ENCODE measurements at places on chromosomes 4 and X.

DNA sequence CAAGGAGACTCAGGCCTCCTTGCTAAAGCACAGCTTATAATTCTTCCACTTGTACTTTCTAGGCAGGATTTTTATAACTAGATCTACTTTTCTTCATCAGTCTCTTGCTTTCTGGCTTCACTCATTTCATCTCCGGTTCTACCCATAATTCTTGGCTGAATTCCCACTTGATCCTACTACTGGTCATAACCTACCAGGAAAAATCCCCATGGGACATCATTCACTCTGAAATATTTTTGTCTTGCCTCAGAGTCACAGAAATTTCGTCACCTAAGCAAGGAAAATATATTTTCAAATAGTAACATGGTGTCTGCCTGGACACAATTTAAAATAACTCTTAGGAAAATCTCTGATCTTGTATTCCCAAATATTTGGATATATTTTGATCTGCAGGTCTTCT is 122.3 kb downstream of the TEX13A start:
- no peak for DNase-seq

DNA sequence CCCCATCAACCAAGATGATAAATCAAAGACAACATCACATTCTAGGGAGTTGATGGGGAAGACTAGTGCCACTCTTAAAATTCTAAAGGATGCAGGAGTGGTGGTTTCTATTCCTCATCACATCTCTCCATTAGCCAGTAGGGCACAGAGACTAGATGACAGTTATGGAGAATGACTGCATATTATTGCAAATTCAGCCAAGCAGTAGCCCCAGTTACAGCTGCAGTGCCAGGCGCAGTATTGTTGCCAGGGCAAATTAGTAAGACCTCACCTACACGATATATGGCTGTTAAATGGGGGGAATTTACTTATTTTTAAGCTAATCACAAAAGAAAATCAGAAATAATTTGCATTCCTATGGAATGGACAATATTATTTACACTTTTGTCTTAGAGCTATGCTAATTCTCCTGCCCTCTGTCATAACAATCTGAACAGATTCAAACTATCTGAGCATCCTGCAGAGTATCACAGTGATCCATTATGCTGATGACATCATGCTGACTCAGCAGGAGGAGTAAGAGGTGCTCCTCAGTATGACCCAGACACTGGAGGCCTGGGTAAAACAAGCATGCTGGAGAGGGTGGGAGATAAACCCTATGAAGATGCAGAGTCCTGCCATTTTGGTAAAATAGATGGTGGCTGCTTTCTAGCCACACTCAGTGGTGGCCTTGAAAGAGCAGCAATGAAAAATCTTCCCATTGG is 24.7 kb downstream of the ETNPPL start:
- DNase-seq, result no peak

- DNase-seq, result no peak
Observed at GRCh38 chr4:127441571-127441970, 191.2 kb upstream of the INTU start.

DNA sequence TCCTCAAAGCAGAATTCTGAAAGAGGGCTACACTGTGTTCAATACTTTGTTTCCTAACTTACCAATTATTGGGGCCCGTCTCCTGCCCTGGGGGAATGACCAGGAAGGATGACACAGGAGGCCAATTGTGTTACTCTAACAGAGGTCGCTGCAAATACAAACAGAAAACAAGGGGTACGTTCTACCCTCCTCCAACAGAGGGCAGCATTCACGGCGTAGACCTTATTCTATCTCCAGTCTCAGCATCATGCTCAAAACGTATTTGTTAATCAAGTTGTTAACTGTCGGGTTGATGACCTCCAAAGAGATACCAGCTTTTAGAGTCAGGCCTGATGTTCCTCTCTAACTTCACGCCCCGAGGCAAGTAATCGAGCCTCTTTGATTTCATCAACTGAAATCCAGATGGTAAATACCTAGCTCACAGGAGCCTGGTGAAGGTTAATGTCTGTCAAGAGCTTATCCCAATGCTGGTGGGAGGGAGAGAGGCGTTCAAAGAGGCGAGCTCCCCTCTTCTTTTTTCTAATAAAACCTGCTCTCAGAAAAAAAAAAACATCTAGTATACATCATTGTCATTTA is 181.0 kb upstream of the KCNIP4 start:
- DNase-seq, result no peak

DNA sequence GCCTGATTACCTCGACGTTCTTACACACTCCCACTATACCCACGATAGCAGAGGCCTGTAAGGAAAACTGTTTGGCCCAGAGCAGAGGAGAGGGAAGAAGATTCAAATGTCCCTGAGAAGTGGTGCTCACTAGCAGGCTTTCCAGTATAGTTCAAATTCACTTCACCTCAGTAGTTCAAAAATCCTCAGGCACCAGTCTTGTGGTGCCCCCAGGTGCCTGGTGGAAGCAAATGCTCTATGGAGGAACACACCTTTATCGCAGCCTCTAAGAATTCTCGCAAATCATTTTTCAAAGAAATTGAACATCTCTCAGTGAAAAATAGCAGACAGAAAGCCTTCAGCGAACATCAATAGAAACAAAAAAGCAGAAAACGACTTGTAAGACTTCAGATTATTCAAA is 12.2 kb upstream of the MTMR1 start:
- no peak for DNase-seq

DNA sequence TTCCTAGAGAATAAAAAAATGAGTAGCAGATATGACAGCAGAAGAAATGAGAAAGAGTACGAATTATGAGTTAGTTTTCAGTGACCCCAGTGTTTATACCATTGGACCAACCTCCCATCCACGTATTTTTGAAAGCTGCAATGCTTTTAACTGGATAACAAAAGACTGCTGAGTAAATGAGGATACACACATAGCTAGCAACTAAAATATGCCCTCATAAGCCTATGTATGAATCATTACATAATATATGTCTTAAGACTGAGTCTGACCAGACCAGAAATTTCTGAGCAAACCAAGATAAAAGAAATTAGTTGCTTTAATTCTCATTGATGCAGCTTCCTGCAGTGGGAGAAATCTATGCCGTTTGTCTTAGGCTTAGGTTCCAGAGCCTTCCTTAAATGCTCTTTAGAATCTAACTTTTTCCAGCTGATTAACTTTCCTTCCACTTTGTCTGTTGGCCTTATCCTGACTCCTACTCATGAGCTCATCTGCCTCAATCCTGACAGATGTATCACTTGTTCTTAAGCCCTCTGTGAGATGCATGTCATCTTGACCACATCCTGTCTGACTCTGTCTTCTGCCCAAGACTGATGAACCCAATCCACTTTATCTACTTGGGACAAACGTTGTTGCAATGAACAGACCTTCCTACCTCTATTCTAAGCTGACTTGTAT is 301.4 kb upstream of the AADAT start:
- no peak for DNase-seq

GRCh38 chr4:85756938-85757337 is 282.0 kb downstream of the ARHGAP24 start:
- DNase-seq, result no peak

DNA sequence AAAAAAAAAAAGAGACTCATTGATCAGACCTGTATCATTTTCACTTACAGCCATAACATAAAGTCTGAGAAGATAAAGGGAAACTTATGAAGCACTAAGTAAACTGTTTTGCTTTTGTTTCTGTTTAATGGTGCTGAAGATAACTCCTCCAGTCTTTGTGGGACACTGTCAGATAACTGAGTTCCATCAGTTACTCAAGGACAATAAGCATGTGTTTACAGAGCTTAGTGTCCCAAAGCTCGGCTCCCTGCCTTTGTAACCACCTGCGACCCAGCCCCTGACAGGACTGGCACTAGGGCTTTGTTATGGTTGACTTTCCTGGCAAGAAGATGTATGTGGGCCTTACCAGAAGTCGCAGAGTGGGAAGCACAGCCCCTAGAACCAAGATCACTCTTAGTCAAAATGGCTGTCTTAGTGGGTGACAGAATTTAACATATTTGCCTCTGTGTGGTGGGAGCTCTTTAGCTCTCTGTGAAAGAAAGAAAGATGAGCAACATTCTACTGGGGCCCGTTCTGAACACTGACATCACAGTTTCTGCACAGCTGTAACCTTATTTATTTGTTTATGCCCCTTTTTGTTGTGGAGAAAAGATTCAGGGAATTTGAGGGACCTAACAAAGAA is 68.1 kb downstream of the FNIP2 start:
- no peak for DNase-seq

GRCh38 chr4:109232681-109233080 is 69.8 kb downstream of the COL25A1 start:
- DNase-seq, result no peak

DNA sequence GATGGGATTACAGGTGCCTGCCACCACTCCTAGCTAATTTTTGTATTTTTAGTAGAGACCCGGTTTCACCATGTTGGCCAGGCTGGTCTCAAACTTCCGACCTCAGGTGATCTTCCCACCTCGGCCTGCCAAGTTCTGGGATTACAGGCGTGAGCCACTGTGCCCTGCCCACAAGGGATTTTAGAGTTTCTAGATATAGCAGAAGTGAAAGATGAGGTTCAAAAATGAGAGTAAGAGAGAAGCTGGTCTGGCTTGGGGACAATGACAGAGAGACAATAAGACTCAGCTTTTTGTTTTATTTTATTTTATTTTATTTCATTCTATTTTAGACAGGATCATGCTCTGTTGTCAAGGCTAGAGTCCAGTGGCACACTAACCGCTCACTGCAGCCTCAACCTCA is 30.6 kb downstream of the TRIM61 start:
- no peak for DNase-seq

- no peak for DNase-seq
Observed at GRCh38 chr4:8547108-8547911, 32.9 kb upstream of the GPR78 start.

- no peak for DNase-seq
Observed at GRCh38 chr4:48340276-48340964, 909 bp upstream of the SLAIN2 start.

- DNase-seq, result no peak
Observed at GRCh38 chr4:59127743-59128142, 2017.6 kb upstream of the IGFBP7 start.

GRCh38 chr4:83961575-83961974 is 425.7 kb downstream of the GPAT3 start:
- no peak for DNase-seq

DNA sequence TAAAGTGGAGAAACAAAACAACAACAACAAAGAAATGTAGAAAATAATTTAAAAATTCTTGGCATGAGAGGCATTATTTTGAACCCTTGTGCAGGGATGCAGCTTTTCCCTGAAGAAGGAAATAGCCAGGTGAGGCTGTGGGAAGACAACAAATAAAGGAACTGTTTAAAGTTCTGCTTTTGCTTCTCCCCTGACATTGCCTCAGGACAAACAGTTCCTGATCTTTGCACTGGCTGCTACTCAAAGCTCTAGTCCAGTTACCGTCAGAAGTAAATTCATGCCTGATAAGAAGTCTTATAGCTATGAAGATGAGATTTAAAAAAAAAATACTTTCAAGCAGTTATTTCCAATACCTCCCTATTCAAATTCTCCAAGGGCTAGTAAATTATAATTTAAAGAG is 233.8 kb downstream of the IL15 start:
- DNase-seq, result no peak

DNA sequence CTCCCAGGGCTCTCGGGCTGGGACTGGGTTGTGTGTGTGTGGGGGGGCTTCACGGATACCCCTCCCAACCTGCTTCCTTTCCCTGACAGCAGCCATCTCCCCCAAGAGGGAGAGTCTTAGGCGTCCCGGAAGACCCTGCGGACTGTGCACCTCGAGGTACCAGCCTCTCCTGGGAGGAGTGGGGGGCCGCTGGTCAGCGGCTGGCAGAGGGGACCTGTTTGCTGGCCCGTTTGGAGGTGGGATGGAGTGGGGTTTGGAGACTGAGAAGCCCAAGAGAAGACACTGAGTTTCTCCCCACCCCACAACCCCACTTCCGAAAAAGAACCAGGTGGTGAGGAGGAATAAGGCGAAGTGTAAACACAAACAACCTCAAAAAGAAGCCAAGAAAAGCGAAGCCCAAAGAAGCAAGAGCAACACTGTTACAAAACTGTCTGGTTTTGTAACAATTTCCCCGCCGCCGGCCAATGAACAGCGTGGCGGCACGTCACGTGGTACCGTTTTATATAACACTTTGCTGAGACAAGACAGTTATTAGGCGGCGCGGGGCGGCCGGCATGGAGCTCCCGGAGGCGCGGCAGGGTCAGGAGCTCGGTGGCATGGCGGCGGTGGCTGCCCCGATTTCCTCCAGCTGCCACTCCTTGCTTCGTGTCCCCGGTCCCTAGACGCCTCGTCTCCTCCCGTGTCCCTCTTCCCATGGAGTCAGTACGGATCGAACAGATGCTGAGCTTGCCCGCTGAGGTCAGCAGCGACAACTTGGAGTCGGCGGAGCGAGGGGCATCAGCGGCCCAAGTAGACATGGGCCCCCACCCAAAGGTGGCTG is at the start of gene LONRF3:
TSS of gene LONRF3 (plus strand) at position 531 of the 820 bp plus-strand sequence. CDS start at position 694, 163 bp downstream.
- DNase-seq, result no peak

Data from stimulated activated CD4-positive, alpha-beta T cell treated with anti-CD3 and anti-CD28 coated beads, Interleukin-1b, Interleukin-23, amount 100 ng/mL, for 1 hour (primary cell).